ENCODE measurements at places on chromosomes 13 and 19. TPM values are rescaled to one million over a fixed set of nuclear protein-coding genes. Genes with fewer than 3 reads are reported as not detected.

Gene SLC6A16
- 0.48 TPM for total RNA-seq

DNA sequence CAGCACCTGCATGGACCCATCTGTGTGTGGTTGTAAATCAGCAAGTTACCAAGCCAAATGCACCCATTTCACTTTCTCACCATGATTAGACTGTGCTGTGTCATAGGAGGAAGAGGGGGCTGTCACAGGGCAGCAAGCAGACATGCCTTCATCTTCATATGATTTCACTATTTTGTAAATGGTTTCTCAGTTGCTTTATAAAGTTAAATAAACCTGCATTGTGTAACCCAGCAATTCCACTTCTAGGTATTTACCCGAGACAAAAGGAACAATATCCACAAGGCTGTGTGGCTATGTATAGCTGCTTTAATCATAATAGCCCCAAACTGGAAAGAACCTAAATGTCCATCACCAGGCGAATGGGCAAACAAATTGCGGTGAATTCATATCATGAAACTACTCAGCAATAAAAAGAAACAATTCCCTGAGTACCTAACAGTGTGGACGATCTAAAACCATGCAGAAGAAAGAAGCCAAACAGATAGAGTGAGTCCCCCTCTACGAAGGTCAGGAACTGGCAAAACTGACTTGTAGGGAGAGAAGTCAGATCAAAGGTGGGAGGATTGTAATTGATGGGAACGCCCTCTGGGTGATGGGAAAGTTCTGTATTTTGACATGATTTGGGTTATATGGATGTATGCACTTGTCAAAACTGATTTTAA, 185.4 kb downstream of the COL4A1 start:
- DNase-seq = no peak

DNA sequence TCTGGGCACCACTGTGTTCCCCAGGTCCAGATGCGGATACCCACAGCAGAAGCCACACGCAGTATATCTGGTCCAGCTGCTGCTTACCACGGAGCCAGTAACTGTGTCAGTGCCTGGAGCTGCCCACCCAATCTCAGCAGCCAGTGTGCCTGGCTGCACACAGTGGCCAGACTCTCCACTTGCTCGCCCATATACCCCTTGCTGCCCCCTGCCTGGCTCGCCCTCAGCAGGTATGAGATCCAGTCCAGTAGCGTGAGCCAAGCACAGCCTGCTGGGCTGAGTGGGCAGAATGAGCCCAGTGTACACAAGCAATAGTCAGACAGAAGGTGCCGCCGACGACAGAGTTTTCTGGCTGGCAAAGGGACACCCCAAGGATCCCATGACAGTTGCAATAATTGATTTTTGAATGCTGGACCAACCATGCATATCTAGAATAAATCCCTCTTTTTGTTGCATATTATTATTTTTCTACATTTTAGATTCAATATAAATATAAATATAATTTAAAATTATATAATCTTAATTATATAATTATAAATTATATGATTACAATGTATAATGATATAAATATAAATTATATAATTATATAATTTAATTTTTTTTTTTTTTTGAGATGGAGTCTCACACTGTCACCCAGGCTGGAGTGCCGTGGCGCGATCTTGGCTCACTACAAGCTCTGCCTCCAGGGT, 918.8 kb upstream of the MIR17HG start:
- DNase-seq = no peak

- DNase-seq = peak; percentile 34
Measured at GRCh38 chr19:16795731-16796130, 33.5 kb upstream of the SIN3B start.

Gene ZNF665
- 6.8 TPM for total RNA-seq

- no peak for DNase-seq
Measured at GRCh38 chr19:41356984-41357739, 3.4 kb upstream of the TGFB1 start.

DNA sequence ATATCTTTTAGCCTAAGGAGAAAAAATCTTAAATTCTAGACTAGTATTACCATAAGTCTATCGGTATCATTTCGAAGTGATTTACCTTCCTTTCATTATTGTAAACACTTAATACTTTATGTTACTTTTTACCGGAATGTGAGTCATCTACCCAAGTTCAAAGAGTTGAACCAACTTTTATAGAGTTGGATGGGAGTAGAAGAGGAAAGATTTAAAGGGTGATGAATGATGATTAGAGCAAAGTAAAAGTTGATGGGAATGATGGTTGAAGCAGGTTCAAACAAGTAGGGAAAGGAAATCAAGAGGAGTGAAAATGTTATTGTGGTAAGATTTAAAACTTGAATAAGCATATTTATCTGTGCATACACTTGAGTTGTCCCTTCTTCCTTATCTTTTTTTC, 11.3 kb upstream of the LPAR6 start:
- no peak for DNase-seq

Gene MIDN
- total RNA-seq = 92.0 TPM

- DNase-seq = peak; percentile 81
Measured at GRCh38 chr19:17719730-17720400, 585 bp downstream of the MAP1S start.

DNA sequence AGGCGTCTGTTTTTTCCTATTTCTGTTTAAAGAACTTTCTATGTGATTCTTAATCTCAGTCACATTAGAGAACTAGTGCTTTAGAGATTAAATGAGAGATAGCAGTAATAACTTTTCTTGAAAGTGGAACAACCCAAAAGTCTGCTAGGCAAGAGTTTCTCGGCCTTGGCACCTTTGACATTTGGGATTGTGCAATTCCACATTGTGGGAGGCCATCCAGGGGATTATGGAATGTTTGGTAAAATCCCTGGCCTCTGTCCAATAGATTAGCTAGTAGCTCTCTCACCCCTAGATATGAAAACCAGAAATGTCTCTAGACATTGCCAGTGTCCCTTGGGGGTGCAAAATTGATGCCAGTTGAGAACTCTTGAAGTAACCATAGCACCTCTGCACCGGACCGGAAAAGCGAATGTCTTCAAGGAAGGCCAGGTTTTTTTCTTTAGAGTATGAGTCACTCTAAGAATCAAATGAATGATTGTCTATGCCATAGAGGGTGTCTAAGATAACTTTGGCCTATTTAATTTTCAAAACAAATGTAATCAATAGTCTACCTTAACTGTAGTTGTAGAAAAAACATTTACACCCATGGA, 45.0 kb upstream of the IL17D start:
- DNase-seq = no peak

GRCh38 chr13:101845245-101846020, 393.0 kb downstream of the ITGBL1 start:
- DNase-seq = no peak

Gene ZSCAN4
- not detected for total RNA-seq

Gene PTGER1
- total RNA-seq = 1.4 TPM

Measured in PC-9 (cell line).